T-helper 9 cell (primary cell): ENCODE measurements at places on chromosomes 11 and 22.

DNA sequence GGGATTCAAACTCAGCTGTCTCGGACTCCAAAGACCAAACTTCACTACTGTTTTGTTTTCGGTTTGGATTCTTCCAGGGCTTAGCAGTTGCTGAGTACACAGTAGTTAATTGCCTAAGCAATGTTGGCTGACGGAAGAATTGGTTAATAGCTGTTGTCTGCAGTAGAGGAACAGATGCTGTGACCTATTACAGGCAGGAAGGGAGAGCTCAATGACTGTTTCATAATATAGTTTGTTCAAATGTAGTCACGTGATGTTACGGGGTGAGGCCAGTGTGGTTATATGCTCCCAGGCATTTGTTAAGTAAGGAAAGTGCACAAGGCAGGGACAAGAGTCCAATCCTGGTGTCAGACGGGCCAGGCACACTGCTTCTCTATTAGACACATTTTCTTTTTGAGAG, 222.6 kb upstream of the CCDC90B start:
- DNase-seq = no peak

DNA sequence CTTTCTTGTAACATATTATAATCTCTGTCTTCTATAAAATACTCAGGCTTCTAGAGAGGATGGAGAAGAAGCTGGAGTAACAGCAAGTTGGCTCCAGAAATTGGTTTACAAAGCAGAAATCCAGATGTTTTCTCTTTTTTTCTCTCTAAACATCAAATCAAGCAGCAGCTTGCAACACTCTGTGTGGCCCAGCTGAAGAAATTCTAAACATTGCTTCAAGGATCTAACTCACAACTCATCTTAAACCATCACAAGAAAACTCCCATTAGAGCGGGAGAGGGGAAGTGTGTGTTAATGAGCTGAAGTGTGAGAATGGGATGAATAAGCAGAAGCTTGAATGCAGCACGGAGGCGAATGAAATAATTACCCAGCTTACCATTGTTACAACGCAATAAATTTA, 146.5 kb downstream of the OPCML start:
- DNase-seq = no peak

- no peak for DNase-seq
Observed at GRCh38 chr11:75325713-75326438, 25.6 kb downstream of the ARRB1 start.

GRCh38 chr11:11780858-11781257, 60.9 kb upstream of the USP47 start:
- DNase-seq = no peak

- DNase-seq = no peak
Observed at GRCh38 chr11:102831489-102832440, 11.6 kb downstream of the MMP3 start.

GRCh38 chr11:116642902-116643301, 129.9 kb downstream of the BUD13 start:
- DNase-seq = no peak

DNA sequence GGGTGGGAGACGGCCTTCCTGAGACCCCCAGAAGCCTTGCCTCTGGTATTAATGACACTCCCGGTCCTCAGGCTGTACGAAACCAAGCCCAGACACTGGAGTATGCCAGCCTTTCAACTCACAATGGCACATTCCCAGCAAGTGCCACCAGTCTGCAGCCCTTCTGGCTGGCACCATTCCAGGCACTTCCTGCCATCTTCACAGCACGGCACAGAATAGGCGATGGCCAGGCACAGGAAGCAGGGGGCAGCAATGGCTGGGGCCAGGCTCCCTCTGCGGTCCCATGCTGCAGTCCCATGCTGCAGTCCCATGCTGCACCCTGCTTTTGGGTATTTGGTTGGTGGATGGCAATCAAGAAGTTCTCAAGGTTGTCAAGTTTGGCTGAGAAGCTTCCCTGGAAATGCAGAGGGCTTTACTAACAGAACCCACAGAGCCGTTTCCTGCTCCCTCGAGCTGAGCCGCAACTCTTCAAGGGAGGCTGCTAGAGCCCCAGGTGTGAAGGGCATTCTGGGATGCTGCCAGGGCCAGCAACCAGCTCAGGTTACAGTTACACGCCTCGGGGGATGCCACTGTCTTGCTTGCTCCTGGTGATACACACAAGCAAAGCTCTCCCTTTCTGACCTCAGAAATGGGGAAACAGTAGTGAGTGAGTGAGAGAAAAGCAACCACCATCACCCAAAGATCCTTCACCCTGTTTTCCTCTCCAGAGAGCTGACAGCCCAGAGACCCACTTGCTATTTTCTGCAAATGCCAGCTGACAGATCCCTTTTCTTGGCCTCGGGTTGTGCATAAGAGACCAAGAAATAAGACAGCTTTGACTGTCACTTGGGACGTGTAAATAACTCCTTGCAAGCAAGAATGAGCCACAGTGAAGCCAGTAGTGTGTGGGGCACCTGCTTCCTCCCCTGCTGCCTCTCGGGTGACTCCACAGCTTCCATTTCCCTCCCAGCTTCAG, 23.9 kb downstream of the LRFN4 start:
- DNase-seq = no peak

DNA sequence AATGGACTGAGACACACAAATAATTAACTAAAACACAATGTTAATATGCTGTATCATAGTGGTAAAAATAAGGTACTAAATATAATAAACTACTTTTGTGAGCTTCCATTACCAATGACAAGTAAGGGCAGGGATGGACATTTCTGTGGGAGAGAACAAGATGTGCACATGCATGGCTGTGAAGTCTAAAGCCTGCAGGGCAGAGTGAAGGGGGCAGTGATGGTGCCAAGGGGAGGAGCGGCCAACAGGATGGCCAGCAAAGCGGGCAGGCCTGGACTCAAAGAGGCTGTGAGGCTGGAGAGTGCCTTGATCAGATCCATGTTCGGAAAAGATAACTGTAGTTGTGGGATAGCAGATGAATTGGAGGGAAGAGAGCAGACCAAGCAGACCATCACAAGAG, 12.5 kb downstream of the DESI1 start:
- DNase-seq = no peak

- DNase-seq = no peak
Observed at GRCh38 chr11:73321604-73322381, 13.7 kb downstream of the ARHGEF17 start.

DNA sequence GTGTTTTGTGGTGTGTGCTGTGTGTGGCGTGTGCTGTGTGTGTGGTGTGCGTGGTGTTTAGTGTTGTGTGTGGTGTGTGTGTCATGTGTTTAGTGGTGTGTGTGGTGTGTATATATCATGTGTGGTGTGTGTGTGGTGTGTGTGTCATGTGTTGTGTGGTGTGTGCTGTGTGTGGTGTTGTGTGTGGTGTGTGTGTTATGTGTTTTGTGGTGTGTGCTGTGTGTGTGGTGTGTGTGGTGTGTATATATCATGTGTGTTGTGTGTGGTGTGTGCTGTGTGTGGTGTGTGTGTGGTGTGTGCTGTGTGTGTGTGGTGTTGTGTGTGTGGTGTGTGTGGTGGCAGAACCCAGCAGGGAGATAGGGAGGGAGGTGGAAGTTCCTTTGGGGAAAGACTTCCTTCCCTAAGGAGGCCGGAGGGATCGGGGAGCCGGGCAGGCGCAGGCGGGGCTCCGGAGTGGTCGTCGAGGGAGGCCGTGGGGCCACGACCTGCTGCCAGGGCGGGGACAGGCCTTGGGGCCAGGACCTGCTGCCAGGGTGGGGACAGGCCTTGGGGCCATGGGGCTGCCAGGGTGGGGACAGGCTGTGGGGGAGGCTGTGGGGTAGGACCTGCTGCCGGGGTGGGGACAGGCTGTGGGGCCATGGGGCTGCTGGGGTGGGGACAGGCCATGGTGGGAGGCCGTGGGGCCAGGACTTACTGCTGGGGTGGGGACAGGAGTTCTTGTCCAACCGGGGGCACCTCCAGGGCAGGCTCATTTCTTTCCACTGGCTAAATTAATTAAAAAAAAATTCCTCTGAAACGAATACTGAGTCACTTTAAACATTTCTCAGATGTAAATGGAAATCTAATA, 15.2 kb downstream of the PIM3 start:
- DNase-seq = no peak

GRCh38 chr11:33741806-33742205, 5.6 kb upstream of the CD59 start:
- DNase-seq = no peak

GRCh38 chr11:117171404-117172061, 7.0 kb upstream of the SIDT2 start:
- no peak for DNase-seq
